ENCODE measurements at places on chromosomes 5 and 9. TPM values are rescaled to one million over a fixed set of nuclear protein-coding genes. Genes with fewer than 3 reads are reported as not detected.

- H3K36me3 ChIP-seq = peaks cover 3% of the 10 kb centered on the region
- no peak overlapping the region for H3K27ac ChIP-seq
- H3K4me3 ChIP-seq = no peak overlapping the region
Measured at GRCh38 chr9:20499013-20499412, 123.3 kb downstream of the MLLT3 start.

GRCh38 chr9:97860451-97861147 lies 7.6 kb downstream of the FOXE1 start:
- no peak overlapping the region for H3K4me3 ChIP-seq
- no peaks in the 10 kb centered on the region for H3K36me3 ChIP-seq
- no peak for DNase-seq

DNA sequence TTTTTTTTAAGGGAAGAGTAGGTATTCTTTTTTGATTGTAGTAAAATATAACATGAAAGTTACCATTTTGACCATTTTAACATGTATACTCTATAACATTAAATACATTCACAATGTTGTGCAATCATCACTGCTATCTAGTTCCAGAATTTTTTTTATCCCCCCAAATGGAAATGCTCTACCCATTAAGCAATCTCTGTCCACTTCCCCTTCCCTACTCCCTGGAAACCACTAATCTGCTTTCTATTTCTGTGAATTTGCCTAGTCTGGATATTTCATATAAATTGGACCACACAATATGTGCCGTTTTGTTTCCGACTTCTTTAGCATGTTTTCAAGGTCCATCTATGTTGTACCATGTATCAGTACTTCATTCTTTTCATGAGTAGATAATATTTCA lies 429.5 kb downstream of the TLE1 start:
- no peak overlapping the region for H3K27ac ChIP-seq
- no peaks in the 10 kb centered on the region for H3K36me3 ChIP-seq
- H3K27me3 ChIP-seq = no peaks in the 10 kb centered on the region

DNA sequence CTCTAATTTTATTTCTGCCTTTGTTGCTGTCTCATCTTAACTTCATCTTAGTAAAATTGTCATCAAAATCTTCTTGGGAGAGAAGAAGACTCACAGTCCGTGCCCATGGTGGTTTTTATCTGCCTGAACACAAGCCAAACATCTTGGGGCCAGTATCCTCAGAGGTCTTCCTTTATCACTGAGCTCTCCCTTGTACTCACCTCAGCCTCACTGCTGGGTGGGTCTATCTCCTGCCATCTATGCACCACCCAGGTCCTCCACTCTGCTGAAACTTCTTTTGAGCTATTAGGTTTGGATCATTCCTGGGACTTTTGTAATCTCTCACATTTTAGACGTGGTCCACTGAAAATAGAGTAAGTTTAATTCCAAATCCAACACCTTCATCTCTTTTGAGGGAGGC lies 116.3 kb upstream of the EPB41L4A start:
- H3K27me3 ChIP-seq = no peaks in the 10 kb centered on the region
- no peak overlapping the region for H3K4me3 ChIP-seq
- H3K4me1 ChIP-seq = no peaks in the 10 kb centered on the region
- no peaks in the 10 kb centered on the region for H3K36me3 ChIP-seq
- H3K27ac ChIP-seq = no peak overlapping the region

OR1Q1 gene
- total RNA-seq = not detected

SH3RF2 gene
- total RNA-seq = 0.53 TPM

CDC37L1 gene
- 9.3 TPM for total RNA-seq
